ENCODE measurements at places on chromosomes 7 and 10. TPM values are rescaled to one million over a fixed set of nuclear protein-coding genes. Genes with fewer than 3 reads are reported as not detected.

CLIP2 gene
- total RNA-seq: 20.6 TPM

GRCh38 chr10:101565370-101565900 is 22.6 kb downstream of the POLL start:
- H3K27ac ChIP-seq: no peak overlapping the region
- H3K4me1 ChIP-seq: peaks cover 18% of the 10 kb centered on the region
- peaks cover 31% of the 10 kb centered on the region for H3K27me3 ChIP-seq
- no peak for DNase-seq
- H3K36me3 ChIP-seq: no peaks in the 10 kb centered on the region

- no peaks in the 10 kb centered on the region for H3K27me3 ChIP-seq
- H3K4me1 ChIP-seq: no peaks in the 10 kb centered on the region
- H3K36me3 ChIP-seq: no peaks in the 10 kb centered on the region
- DNase-seq: no peak
Measured at GRCh38 chr10:22381262-22381661, 36.0 kb downstream of the SPAG6 start.

GRCh38 chr7:102856036-102856435 is 56.8 kb upstream of the LRRC17 start:
- no peaks in the 10 kb centered on the region for H3K27me3 ChIP-seq
- no peak overlapping the region for H3K27ac ChIP-seq
- H3K4me1 ChIP-seq: no peaks in the 10 kb centered on the region
- no peak for DNase-seq
- no peaks in the 10 kb centered on the region for H3K36me3 ChIP-seq

DNA sequence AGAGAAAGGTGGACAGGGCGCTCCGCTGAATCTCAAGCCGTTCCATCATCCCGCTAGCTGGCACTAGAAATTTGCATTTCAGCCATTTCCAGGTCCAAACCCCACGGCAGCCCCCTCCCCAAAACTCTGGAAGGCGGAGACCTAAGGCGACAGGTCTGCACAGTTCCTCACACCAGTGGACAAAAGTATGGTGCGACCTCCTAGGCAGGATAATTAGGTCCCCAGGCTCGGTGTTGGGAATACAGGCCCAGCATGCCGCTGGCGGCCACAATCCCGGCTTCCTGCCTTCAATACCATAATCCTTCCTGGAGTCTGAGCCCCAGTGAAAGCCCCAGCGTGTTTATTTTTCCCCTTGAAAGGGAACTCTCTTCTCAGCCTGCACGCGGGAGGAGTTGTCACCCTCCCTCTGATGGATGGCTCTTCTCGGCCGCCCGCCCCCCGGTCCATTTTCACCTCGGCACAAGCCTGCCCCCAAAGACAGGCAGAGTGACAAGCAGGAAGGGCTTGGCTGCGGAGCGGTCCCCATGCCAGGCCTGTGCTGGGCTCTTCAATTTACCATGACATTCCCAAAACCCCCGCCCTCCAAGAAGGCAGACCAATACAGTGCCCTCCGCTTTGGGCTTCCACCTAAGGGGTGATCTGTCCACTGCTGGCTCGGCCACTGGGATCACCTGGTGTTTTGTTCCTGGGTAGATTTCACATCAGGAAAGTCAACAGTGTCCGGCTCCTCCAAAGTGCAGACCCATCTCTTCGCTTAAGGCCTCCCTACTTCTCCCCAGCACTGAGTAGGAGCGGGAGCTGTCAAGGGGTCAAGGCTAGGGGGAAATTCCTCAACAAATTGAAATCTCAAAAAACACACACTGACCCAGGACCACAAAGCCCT is 2.2 kb downstream of the FGFR2 start:
- peaks cover 4% of the 10 kb centered on the region for H3K4me1 ChIP-seq
- peaks cover 27% of the 10 kb centered on the region for H3K27me3 ChIP-seq
- H3K36me3 ChIP-seq: no peaks in the 10 kb centered on the region
- DNase-seq: no peak

DNA sequence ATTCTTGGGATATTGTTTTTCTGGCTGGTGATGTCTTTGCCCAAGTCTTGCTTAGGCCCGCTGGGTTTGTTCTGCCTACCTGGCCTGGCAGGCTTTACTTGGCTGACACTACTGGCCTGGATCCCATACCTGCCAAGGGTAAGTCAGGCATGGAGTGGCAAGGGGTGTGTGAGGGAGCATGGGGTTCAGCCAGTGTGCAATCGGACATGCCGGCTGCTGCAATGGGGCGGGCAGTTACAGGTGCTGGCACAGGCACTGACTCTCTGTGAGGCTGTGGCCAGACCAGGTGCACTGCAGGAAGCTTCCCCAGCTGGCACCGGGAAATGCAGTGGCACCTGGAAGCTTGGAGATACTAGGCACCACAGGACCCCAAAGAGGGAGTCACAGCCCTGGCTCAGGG is 168.4 kb downstream of the PON1 start:
- H3K4me1 ChIP-seq: no peaks in the 10 kb centered on the region
- no peak overlapping the region for H3K27ac ChIP-seq
- no peaks in the 10 kb centered on the region for H3K36me3 ChIP-seq
- DNase-seq: peak; percentile 64

DNA sequence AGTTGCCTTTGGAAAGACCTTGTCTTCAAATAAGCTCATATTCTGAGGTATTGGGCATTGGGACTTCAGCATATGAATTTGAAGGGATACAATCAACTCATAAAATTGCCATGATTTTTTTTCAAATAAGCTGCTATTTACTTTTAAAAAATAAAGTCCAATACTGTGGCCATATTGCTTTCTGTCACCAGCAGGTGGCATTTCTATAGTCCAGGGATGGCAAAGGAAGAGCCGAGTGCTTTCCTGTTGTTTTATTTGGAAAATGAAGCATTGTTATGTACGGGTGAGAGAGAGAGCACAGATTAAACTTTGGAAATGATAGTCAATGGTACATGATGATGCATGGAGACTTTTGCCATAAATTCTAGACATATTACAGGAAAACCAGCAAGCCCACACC is 104.1 kb upstream of the DPP6 start:
- no peaks in the 10 kb centered on the region for H3K4me1 ChIP-seq
- H3K4me3 ChIP-seq: no peak overlapping the region
- H3K27ac ChIP-seq: no peak overlapping the region
- H3K36me3 ChIP-seq: no peaks in the 10 kb centered on the region
- H3K27me3 ChIP-seq: no peaks in the 10 kb centered on the region

DNA sequence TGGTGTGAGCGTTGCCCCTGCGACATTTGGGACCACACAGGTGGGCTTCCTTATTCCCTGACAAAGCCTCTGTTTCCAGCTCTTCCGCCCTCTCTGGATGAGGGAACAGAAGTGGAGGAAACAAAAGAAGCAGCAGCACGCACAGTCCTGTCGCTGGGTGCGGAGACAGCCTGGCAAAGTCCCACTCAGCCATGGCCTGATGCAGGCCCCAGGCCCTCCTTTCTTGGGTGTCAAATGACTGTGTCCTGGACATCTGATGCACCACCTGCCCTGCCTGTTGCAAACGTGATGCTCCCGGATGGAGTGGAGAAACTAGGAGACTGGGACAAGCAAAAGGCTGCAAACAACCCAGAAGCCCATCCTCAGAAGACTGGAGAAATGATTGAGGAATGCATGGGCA is 20.7 kb downstream of the ZMIZ2 start:
- no peaks in the 10 kb centered on the region for H3K27me3 ChIP-seq
- DNase-seq: no peak
- H3K27ac ChIP-seq: peak overlapping the region; percentile 0
- H3K36me3 ChIP-seq: peaks cover 38% of the 10 kb centered on the region
- H3K4me1 ChIP-seq: peaks cover 36% of the 10 kb centered on the region
- no peak overlapping the region for H3K4me3 ChIP-seq

Data from left lung (tissue), 14 donors.